ENCODE measurements at places on chromosomes 4 and X.
A peak's percentile ranks its signal among the peaks of the same experiment; 100 is the strongest.

- DNase-seq: peak; percentile 10
Observed at GRCh38 chr4:37561196-37561802, 124.9 kb downstream of the RELL1 start.

GRCh38 chr4:149176039-149176438, 639.6 kb downstream of the IQCM start:
- DNase-seq: peak; percentile 41

- DNase-seq: no peak
Observed at GRCh38 chr4:143386812-143387211, 50.1 kb downstream of the GAB1 start.

DNA sequence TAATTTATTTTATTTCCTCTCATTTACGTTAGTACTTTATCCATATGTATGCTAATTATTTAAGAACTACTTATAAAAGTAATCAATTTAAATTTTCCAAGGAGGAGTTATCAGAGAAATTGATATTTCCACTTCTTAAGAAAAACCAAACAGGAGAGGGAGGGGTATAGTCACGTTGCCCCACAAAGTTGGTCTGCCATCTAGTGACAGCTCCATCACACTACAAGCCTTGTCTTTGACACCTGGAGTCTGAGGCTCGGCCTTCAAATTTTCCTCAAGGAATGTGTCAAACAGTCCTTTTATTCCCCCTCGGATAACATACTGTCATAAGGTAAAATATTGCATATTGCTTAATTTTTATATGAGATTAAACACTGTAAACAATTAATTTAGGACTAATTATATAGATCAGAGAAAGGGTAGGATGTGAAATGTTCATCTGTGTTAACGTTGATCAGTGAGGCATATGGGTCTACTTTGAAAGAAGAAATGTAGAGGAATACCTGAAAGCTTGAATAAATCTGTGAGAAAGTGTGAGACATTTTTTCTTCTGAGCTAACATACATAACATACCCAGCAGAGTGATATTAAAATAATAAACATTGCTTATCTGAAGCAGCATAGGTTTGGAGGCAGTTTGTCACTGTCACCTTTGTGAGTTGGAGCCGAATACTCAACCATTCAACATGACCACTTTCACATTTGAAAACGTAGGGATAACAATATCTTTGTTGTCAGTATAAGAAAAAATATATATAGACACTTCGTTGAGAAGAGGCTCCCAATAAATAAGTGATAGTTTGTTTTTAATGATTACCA, 114.4 kb downstream of the GLRA3 start:
- DNase-seq: peak; percentile 39

DNA sequence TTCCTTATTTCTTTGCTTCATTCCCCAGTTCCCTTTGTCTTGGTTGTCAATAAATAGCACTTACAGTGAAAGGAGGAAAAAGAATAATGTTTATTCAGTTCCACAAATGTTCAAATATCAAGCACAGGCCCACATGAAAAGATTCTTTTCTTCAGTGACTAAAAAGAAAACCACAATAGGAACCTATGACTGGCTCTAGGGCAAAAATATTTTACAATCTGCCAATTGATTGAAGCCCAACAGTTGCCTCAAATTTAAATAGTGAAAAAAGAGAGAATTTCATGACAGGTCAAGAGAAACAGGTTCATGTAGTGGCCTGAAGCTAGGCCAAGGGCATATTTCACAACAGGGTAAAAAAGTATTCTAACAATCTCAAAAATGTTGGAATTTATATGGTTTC, 553.8 kb downstream of the CENPC start:
- no peak for DNase-seq

GRCh38 chr4:186017801-186018200, 51.2 kb upstream of the TLR3 start:
- DNase-seq: no peak

DNA sequence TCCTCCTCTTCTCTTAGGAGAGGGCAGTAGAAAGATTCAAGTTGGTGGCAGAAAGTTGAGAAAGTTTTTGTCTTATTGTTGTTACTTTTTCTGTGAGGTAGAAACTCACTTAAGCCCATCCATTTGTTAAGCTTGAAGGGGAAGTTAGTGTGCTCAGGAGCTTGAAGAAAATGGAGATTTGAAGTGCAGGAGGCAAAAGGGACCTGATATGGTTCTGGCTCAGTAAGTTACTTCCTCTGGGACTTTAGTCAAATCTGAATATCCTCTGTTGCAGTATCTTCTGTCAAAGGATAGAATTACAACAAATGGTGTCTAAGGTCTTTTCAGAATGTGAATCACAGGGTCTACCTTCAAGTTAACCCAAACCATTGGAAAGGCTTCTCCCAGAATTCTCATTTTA, 46.2 kb downstream of the CXCL13 start:
- no peak for DNase-seq
